Activated CD8-positive, alpha-beta memory T cell treated with anti-CD3 and anti-CD28 coated beads for 1 hour (primary cell): ENCODE measurements at places on chromosomes 4 and X.

DNA sequence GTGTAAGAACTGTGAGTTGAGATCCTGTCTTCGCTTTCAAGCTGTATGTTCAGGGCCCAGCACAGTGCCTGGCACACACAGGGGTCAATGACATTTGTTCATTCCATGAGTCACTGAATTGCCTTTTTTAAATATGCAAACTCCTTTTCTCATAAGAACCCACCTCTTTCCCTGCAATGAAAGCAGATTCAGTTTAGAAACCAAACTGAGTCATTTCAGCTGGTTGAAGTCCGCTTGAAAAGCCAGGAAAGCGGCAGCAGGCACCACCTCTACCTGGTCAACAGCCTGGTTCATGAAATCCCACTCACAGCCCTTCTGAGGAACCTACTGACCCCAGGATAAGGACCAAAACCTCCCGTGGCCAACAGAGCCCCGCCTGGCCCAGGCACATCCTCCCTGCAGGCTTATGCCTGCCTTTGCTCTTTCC is 4.5 kb upstream of the C1QTNF7 start:
- DNase-seq: no peak

DNA sequence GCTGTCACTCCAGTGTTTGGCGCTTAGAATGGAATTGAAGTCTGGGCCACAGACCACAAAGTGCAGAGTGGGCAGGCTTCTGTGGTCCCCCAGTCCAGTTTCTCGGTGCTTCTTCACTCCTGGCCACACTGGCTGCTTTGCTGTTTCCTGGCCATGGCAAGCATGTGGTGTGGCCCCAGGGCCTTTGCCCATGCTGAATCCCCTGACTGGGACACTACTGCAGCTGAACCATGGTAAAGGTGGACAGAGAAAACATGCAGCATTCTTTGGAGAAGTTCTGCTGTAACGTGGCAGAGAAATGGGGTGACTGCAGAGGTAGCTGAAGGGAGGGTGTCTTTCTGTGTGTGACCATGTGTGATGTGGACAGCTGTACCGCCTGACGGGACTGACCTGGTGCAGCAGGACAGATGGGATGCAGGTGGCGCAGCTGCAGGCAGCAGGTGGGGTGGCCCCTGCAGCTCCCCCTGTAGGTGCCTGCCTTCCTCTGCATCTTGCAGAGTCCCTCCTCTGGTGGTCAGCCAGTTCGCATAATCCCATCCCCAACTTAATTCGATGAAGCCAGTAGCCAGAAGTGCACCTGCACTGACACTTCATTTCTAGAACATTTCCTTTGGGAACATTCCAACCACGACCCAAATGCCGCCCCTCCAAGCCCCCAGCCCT is 13.2 kb upstream of the S100P start:
- DNase-seq: no peak

- DNase-seq: no peak
Measured at GRCh38 chr4:163638909-163639308, 144.4 kb downstream of the TMA16 start.

DNA sequence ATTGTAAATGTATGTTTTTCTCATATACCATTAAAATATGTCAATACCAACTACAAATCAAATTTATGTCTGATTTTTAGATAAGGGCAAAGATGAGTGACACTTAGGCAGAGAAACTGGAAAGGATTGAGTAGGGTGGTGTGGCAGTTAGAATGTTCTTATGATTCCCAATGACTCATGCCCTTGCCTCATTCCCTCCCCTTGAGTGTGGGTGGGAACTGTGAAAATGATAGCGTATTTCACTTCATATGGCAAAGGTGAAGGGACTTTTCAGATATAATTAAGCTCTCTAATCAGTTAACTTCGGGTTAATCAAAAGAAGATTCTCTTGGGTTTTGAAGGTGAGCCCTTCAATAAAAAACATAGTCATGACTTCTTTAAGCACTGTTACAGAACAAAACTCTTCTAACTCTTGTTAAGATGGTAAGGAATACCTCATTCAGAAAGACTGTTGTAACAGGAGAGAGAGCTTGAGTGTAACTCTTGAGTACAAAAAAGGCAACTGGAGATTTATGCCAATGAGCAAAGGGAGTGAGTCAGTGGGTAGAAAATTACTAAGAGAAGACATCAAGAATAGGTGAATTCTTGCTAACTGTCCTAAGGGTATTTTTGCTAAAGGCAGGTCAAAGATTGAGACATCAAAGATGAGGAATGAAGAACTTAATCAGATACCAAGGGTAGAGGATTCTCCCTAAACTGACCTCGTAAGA is 329.5 kb downstream of the KCTD8 start:
- DNase-seq: no peak

- no peak for DNase-seq
Measured at GRCh38 chr4:121656269-121656641, 40.5 kb downstream of the ANXA5 start.

DNA sequence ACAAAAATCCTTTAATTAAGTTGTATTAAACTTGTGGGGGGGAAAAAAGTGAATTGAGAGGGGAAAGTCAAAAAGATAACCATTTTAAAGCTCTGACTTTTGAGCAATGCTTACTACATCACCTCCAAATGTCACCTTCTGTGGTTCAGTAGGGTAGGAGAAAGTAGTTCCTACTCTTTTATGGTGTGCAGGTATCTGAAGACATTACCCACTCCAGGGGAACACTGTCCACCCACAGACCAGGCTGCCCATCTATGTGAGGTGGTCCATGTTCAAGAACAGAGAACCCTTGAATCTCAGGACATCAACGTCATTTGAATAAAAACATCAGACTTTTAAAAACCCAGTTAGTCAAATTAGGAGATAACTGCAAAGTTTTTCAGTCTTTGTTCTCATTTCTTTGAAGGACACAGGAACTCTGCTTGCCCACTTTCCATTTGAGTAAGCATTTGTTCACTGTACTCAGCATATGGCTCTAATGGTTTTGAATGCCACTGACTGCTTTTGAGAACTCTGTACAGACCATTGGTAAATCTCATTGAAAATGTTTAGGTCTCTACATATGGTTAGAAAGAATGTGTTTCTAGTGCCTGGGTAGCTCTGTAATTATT is 18.4 kb downstream of the NMU start:
- DNase-seq: no peak

GRCh38 chrX:69988955-69989394 is 60.8 kb downstream of the AWAT2 start:
- DNase-seq: no peak
